ENCODE measurements at places on chromosomes 5 and 9.
A peak's percentile ranks its signal among the peaks of the same experiment; 100 is the strongest.

GRCh38 chr5:97000391-97000790, 64.5 kb downstream of the LNPEP start:
- DNase-seq = no peak

DNA sequence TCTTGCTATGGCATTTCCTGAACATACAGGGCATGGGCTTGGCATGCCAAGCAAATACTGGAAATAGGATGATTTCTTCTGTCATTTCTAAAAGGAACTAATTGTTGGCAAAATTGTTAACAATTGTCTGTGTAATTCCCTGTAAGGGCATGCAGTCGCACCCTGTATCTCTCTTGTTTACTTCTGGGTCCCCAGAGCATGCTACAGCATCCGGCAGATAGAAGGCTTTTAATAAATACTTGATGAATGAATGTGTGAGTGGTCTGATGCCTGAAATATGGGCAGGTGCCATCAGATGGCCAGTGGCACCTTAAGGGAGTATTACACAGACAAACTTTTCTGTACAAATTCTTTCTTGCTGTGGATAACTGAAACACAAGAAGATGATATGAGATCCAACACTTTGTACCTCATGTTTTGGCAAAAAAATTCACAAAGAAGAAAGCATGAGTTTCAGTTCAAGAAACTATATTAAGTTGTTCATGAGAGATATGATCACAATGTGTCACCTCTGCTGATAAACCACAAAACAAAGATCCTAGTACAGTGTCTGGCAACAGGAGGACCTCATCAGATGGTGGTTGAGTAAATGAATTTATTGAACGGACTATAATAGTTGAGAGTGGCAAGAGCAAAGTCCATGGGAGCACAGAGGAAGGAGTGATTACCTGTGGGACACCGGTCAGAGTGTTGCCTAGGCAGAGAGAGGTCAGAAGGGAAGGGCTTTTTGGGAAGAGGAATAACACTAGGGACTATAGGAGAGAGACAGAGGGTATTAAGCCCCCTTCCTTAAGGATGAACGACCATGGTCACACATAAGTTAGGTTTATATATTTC, 194.2 kb downstream of the ATP10B start:
- DNase-seq = no peak

DNA sequence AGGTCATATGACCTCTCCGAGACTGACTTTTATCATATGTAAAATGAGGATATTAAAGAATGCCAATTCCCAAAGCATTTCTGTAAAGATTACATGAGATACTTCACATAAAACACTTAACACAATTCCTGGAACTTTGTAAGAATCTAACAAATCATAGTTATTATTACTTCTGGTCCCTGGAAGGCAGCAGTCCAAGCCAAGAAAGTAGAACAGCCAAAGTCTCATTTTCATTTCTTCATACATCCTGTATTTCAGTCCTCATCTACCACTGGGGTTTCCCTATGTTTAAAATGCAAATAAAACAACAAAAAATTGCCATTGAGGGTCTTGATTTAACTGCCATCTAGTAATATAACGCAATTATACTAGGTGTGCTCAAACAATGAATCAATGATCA, 179.5 kb downstream of the MARCHF11 start:
- DNase-seq = no peak

- DNase-seq = no peak
These were observed 237.5 kb downstream of the CD180 start for GRCh38 chr5:66958980-66959641.

- DNase-seq = no peak
These were observed 351.0 kb downstream of the PRELID2 start for GRCh38 chr5:145484158-145484557.

DNA sequence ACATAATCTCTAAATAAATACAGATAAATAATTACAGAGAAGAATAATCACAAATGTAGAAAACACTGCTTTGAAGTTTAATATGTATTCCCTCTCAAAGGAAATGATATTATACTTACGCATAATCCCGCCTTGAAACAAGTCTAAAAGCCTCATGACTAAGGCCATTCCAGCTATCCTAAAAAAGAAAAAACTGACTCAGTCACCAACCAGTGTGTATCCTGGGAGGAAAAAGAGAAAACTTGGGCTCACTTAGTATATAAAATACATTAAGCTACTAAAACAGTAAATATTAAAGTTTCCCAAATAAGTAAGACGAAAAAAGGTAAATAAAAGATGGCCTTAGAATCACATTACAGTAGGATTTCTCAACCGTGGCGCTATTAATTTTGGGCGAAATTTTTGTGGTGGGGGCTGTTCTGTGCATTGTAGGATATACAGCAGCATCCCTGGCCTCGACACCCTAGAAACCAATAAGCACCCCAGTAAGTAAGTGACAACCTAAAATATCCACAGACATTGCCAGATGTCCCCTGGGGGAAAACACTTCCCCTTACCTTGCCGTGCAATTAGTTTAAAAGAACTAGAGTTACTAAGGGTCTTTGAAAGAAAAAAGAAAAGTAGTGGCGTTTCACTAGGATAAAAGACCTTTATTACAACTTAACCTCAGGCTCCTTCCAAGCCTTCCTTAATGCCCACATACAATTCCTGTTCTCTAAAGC, 1.1 kb downstream of the HSPA9 start:
- no peak for DNase-seq

DNA sequence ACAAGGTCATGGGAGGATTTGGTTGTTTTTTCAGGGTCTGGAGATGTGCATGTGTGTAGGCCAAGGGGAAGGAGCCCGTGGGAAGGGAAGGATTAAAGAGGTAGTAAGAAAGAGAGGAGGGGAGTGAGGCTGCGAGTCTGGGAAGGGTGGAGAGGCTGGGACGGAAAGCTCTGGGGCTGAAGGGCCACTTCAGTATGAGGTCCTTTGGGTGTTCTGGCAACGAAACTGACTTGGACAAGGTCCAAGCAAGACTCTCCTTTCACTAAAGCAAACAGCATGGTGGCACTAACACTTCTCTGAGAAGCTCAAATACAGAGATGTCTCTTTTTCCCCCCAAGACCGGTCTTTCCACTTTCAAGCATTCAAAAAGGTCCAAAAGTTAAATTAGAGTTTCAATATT, 394.5 kb downstream of the ARHGEF28 start:
- DNase-seq = no peak

GRCh38 chr5:173138707-173139106, 5.6 kb upstream of the BNIP1 start:
- no peak for DNase-seq

DNA sequence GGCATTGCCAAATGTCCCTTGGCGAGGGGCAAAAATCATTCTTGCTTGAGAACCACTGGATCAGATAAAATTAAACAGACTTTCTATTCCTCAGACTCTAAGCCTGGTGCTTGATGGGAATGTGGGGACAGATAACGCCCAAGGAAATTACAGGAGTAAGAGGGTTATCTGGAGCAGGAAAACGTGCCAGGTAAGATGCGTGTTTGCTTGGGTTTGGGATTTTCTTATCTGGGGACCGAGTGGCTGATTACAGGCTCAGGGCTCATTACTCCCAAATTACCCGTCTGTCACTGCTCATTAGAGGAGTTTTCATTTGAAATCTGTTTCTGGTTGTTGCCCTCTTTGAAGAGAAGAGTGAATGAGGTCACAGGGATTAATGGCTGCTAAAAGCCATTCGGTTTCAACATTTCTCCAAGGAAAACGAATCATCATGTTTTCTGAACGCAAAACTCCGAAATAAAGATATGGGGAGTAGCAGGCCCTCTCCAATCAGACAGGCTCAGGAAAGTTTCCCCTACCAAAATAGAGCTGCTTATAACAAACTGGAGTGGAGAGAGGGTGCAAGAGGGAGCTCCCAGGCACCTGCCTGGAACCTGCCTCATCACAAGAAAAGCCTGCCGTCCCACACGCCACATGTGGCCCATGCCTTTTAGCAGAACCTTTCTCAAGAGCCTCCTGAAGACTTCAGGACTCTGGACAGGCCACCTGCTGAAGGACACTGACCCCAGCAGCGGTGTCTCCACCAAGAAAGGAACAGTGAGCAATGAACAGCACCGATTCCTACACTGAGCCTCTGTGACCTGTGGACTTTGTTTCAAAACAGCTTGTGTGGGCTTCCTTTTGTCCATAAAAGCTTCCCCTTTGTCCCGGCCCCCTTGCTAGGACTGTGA, 136.4 kb downstream of the ICE1 start:
- DNase-seq = peak; percentile 31

DNA sequence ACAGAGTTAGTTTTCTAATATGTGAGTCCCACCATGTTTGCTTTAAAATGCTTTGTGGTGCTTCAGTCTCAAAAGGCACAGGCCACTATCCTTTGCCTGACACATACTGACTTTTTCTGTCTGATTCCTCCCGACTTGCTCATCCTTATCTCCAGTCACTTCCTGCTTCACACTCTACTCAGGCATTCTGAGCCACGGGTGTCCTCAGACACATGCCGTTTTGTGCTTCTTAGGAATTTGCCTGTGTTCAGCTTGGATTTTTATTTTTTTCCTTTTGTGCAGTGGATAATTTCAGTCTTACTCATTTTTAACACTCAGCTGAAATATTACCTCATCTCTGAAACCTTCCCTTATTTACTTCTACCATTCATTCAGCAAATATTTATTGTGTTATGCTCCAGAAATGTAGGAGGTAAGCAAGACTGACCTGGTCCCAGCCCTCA, 54.1 kb downstream of the MAN2A1 start:
- no peak for DNase-seq

DNA sequence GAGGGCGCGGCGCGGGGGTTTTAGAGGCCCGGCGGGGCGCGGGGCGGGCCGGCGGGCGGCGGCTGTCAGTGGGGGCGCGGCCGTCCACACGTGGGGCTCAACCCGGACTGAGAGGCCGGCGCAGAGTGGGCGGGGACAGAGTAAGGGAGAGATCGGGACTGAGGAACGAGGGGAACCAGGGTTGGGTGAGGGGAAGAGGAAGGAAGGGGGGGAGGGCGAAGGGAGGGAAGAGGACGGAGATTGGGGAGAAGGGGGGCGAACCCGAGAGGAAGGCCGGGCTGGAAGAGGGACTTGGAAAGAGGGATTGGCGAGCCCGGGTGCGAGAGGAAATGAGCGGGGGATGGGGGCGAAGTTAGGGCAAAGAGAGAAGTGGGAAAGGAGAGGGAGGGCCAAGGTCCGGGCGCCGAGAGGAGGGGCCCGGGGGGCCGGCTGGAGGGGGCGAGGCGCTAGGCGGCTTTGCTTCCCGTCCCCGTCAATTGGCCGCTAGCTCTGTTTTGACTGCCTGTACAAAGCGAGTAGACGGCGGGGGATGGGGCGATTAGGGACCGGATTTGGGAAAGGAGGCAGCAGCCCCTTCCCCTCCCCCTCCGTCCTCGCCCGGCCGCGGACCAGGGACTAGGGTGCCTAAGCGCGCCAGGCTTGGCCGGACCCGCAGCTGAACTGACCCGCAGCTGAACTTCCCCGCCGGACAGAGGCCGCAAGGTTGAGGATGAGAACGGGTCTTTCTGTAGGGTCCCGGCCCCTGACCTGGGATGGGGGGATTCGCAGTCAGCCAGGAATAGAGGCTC, 399 bp upstream of the FBN2 start:
- DNase-seq = peak; percentile 86

- DNase-seq = no peak
These were observed 178.4 kb downstream of the PAX5 start for GRCh38 chr9:36855448-36856315.

- no peak for DNase-seq
These were observed 61.2 kb upstream of the MAP1B start for GRCh38 chr5:72046106-72046505.

- DNase-seq = peak; percentile 29
These were observed 173.0 kb upstream of the DAPK1 start for GRCh38 chr9:87324613-87325194.

DNA sequence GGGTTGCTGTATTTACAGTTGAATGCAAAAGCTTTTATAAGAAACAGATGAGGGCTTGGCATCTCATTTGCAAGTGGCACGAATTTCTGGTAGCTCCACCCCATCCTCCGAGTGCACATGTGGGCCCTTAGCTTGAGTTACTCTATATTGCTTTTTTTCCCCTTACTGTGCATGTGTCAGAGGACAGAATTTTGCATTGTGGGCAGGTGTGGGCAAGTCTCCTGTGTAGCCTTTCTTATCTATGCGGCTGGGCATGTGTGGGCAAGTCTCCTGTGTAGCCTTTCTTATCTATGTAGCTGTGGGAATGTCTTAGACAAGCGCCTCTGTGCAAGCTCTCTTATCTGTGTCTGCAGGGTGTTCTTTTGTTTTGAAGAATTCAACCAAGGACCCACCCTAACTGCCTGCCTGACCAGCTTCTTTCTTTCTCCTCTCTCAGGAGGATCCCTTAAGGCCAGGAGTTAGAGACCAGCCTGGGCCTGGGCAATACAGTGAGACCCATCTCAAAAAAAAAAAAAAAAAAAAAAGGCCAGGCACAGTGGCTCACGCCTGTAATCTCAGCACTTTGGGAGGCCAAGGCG, 34.1 kb upstream of the SIL1 start:
- DNase-seq = no peak

DNA sequence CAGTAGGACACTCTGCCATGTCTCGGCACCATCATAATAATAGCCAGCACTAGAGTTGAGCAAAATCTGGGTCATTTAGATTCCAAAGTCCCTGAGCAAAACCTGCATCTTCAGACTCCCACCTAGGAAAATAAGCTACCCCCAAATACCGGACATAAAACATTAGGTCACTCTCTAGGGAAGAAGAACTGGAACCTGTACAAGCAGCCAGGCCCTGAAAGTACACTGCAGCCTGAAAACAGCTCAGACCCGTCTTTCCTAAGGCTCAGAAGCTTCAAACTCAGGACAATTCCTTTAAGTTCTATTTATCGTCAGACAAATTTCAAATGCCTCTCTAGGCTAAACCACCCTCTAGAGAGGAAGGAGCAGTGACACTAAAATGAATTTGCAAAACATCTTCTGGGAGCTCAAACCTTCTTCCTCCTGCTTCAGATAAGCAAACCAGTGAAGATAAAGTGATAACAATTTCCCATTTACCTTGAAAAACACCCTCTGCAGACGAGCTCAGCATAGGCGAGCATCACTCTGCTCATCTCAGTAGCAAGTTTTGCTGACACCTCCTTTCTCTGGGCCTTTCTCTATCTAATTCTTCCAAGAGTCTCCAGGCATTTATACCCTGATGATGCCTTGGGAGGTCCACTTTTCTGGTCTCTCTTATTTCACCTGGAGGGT, 34.0 kb downstream of the ADAM19 start:
- peak; percentile 17 for DNase-seq

DNA sequence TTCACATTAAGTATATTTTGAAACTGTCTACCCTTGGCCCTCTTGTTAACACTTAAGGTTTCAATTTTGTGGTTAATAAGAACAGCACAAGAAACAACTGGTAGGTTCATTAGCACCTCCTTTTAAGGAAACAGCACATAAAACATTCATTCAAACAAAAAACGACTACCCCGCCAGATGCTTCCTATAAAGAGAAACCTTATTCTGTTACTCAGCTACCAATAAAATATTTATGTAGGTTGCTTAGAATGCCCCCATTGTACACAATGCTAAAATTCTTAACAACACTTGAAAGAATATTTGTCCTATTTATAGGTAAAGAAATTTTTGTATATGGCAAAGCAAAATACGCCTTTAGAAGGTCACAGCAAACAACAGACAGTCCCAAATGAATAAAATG, 23.2 kb downstream of the CDK5RAP2 start:
- no peak for DNase-seq

GRCh38 chr9:35743880-35744518, 5.0 kb downstream of the GBA2 start:
- DNase-seq = no peak
